ENCODE measurements at places on chromosomes 11 and 22.

DNA sequence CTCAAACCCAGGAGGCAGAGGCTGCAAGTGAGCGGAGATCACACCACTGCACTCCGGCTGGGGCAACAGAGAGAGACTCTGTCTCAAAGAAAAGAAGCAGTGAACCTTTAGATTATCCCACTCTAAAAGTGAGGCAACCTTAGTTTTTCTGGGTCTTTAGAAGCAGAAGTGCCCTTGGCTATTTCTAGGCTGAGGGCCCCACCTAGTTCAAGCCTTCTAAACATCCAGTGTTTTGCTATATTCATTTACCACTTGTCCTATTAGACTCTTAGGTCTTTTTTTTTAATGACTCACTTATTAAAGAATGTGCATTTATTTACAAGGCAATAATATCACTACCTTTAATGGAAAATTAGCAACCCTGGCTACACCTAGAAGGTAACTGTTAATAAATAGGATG, 16.7 kb upstream of the EHF start:
- no peak for DNase-seq

DNA sequence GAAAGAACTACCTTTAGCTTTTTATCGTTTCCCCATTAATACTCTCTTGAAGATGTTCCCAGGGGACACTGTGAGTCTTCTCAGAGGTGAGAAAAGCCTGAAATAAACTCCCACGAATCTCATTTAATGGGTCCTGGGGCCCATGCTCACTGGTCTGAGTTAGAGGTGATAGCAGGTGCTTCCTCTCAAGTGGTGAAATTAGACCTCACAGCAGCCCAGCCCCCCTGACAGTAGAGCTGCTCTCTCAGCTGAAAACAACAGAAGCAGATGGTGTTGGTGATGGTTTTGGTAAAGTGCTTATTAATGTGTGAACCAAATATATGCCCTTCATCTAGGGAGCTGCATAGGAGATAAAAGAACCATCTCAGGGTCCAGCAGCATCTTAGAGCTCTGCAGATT, 76.8 kb upstream of the VPREB1 start:
- no peak for DNase-seq

DNA sequence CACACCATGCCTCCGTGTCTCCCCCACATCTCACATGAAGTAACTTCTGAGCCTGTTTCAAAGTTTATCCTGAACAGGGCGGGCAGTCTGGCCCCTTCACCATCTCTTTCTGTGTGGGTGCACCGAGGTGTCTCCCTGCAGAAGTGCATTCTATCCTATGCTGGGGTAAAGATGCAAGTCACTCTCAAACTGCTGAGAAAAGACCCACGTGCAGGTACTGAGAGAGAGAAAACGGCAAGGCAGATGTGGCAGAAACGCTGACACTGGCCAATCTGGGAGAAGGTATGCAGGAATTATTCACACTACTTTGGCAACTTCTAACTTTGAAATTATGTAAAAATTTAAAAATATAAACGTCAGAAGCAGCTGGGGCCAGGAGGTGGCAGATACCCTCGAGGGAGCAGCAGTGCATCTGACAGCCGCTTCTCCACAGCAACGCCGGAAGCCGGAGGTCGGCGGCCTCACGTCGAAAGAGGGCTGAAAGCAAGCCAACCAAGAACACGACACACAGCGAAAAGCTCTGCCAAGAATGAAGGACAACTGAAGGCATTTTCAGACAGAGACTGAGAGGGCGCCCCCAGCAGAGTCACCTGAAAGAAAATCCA, 34.2 kb upstream of the MOB2 start:
- no peak for DNase-seq

- no peak for DNase-seq
Observed at GRCh38 chr11:73359341-73359740, 16.9 kb upstream of the RELT start.

DNA sequence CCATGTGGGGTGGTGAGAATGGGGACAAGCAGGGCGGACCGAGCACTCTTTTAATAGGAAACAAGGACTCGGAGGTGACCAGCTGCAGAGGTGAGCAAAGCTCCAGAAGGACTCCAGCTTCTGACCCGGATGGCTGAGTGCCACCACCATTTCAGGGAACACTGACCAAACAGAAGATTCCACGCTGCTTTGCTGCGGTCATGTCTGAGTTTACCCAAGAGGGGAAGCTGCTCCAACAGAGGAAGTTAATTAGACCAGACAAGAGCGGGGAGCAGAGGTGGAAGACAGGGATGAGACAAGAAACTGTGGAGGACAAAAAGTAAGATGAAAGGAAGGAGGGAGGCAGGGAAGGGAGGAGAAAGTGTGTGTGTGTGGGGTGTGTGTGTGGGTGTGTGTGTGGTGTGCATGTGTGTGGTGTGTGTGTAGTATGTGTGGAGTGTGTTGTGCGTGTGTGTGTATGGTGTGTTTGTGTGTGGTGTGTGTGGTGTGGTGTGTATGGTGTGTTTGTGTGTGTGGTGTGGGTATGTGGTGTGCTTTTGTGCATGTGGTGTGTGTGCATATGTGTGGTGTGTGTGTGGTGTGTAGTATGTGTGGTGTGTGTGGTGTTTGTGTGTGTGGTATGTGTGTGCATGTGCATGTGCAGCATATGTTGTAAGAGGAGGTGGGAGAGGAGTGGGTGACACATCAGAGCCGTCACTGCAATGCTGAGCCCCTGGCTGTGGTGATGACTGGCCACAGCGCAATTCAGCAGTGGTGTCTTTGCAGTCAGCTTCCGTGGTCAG, 82.2 kb upstream of the AKIP1 start:
- no peak for DNase-seq

- no peak for DNase-seq
Observed at GRCh38 chr11:121488170-121488569, 35.4 kb upstream of the SORL1-AS1 start.

DNA sequence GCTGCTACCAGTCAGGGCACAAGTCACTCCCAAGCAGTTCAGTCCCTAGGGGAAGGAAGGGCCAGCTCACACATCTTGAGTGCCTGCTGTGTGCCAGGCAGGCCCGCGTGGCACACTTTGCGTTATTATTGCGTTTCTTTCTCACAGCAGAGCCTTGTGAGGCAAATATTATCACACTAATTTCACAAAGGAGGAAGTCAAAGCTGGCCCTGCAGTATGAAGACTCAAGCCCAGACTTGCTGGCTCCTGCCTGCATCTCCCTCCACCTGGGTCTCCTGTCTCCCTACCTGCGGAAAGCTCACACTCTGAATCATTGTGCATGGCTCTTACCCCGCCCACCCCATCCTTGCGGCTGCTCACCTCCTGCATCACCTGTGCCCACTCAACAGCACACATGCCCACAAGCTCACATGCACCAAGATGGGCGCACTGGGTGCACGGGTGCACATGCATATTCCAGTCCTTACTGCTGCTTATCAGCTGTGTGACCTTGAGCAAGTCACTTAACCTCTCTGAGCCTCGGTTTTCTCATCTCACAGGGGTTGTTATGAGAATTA, 31.7 kb upstream of the P2RY2 start:
- DNase-seq: no peak

DNA sequence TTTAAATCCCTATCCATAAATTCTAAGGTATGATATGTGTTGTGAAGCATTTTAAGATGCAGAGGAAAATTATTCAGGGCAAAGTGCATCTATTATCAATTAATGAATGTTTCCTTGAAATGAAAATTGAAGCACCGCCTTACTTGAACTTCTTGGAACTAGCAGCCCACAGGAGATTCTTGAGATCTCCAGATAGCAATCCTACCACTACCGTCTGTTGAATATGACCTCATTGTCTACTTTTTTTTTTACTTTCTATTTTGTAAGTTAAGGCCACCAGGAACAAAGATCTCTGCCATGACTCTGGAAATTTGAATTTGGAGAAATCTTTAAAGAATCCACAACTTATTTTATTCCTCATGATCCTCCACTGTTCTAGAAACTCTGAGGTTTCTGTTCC, 808.7 kb downstream of the KCNA4 start:
- DNase-seq: no peak

DNA sequence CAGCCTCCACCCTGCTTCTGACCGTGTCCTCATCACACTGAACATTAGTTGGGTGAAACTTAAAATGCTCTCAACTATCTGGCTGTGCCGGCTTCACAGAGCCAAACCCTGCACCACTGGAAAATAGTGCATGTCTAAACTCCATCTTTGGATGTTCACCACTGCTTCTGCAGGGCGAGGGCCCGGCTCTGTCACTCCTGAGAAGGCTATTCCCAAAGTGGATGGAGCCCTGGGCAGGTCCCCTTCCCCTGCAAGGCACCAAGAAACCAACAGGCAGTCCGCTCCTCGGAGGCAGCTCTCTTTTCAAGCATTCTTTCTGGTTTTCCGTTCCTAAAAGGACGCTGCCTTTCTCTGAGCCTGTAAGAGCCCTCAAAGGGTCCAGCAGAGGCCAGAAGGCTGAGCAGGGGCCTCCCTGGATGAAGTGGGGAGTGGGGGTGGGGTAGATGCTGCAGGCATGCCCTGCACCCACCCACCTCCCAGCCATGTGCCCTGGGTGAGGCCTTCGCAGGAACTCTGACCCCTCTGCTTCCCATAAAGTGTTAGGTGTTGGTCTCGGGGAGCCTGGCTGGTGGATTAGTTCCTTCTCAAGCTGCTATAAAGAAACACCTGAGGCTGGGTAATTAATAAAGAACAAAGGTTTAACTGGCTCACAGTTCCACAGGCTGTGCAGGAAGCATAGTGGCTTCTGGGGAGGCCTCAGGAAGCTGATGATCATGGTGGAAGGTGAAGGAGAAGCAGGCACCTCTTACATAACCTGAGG, 23.3 kb downstream of the LINC01488 start:
- no peak for DNase-seq

DNA sequence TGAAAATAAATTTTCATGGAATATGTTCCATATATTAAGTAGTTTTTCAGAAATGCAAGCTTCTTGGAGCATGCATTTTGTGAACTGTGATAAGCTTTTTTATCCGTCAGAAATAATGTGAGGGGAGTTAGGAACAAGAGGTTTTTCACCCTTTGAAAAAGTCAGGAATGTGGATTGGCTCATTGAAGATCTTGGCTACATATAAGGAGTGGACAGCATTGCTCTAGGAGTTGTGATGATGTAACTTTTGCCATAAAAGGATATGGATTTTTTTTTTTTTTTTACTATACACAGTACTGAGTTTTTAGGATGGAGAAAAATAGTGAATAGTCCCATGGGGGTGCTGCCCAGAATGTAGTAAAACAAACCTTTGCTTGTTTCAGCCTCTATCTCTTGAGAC, 180.2 kb downstream of the NAV2 start:
- DNase-seq: no peak

DNA sequence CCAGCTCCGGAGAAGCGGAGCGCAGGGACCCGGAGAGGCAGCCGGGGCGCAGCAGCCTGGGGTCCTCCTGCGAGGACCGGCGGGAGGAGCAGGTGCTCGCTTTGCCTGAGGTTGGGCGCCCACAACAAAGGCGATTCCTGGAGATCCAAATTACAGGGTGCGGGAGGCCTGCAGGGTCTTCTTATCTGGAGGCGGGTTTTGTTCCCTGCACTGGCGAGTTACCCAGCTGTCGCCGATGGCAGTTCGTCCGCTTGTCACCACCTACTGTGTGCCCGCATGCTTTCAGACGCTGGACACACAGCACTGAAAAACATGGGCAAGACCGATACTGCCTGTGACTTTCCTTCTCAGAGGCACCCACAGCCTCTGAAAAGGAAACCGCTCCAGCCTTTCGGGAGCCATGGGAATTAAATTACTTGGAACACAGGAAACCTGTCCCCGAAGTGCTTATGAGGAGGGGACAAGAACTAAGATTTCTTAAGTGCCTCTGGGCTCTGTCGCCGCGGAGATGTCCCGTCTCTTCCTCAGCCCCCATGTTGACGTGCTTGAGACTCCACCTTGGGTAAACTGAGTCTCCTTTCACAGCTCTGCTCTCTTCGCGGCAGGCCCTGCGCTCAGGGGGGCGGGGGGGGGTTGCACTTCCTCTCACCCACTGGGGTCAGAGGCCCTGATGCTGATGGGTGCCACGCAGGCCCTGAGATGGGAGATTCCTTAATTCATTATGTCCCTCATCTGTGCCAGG, 1.3 kb upstream of the ZFTA start:
- no peak for DNase-seq

GRCh38 chr22:50302564-50302963, 4.9 kb downstream of the PLXNB2 start:
- DNase-seq: no peak
